ENCODE measurements at places on chromosomes 2 and 18. TPM values are rescaled to one million over a fixed set of nuclear protein-coding genes. Genes with fewer than 3 reads are reported as not detected.

The CCDC74B gene
- polyA plus RNA-seq: 4.6 TPM

The SCN9A gene
- polyA plus RNA-seq: 0.88 TPM

The FKBP7 gene
- 11.2 TPM for polyA plus RNA-seq

The POTEI gene
- 0.10 TPM for polyA plus RNA-seq

The MIB1 gene
- polyA plus RNA-seq: 4.3 TPM

The SGO2 gene
- 1.3 TPM for polyA plus RNA-seq

The PIEZO2 gene
- 1.7 TPM for polyA plus RNA-seq

The BCL11A gene
- 0.16 TPM for polyA plus RNA-seq

The TSPYL6 gene
- not detected for polyA plus RNA-seq

The DIPK1C gene
- polyA plus RNA-seq: not detected

DNA sequence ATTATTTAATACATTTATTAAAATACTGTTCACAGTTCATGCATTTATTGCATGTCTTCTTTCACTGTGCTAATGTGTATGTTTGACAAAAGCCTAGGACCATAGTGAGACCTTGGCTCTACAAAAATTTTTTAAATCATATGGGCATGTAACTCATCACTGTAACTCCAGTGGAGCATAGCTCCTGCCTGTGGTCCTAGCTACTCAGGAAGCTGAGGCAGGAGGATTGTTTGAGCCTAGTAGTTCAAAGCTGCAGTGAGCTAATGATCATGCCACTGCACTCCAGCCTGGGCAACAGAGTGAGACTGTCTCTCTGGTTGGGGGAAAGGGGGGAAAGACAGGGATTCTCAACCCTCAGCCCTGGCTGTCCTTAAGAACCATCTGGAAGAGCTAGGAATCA, 137.8 kb downstream of the PRKCE start:
- DNase-seq: no peak

GRCh38 chr18:56166914-56167313, 471.5 kb downstream of the TXNL1 start:
- no peak for DNase-seq

DNA sequence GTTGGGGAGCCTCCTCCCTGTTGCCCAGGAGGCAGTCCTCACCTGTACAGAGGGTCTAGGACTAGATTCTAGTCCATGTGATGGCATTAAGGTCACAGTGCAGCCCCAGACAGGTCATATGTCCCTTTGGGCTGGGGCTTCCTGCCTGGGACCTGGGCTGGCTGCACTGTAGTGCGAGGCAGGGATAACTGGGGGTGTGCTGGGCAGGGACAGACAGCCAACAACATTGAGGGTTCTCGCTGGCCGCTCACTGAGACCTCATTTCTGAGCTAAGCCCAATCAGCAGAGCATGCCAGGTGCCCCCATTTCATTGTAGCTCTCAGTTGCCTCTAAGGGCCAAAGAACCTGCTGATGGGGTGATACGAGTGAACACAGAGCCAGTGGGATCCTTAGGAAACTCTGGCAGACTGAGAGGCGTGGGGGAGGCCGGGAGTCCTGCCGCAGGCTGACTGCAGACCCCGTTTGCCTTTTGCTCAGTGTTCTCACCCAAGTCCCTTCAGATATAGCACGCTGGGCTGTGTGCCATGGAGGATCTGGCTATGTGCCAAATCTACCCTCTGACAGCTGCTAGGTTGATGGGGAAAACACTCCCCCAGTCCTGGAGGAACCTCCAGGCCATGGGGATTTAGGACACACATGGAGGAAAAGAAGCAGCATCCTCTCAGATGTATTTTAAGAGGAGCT, 51.9 kb downstream of the DYSF start:
- peak; percentile 63 for DNase-seq

GRCh38 chr2:57842531-57842930, 204.1 kb upstream of the VRK2 start:
- no peak for DNase-seq

- no peak for DNase-seq
Measured at GRCh38 chr18:52822160-52822559, 482.2 kb downstream of the DCC start.

- DNase-seq: no peak
Measured at GRCh38 chr2:160719116-160719515, 225.5 kb upstream of the RBMS1 start.

DNA sequence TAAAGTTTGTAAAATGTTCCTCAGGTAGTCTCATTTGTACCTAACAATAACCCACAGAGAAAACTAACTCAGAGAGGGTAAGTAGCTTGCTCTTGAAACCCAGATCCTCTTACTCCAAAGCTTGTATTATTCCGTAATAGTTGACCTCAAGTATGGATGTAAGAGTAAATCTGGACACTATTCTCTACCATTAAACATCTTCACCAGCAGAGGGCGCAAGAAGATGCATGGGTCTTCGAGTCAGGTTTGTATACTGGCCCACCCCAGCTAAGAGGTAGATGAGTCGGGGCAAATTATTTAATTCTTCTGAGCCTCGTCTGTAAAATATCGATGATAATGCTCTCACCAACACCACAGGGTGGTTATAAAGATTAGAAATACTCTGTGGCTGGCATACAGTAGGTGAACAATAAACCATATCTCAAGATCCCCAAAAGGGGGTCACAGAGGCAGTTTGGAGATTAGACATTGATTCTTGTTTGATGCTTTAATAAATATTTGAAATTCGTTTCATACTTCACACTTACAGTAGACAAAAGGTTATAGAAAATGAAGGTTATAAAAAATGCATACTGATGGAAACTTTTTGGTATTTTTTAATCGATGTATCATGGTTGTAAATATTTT, 3.5 kb upstream of the CABLES1 start:
- peak; percentile 81 for DNase-seq

DNA sequence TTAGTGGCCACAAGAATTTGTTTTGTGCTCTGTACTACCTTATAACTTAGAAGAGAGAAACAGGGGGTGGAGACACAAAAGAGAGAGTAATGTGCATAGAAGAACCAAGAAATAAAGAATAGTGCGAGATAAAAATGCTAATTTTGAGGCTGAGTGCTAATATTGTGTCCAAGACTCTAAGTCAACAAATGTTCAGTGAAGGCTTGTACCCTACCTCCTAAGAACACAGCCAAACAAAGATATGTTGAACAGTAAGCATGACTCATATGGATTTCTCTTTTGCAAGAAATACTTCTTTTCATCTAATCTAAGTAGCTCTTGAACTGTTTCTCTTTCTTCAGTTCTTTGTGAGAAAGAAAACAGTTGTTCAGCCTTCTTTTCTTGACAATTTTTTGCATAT, 45.2 kb downstream of the GAREM1 start:
- DNase-seq: peak; percentile 3

DNA sequence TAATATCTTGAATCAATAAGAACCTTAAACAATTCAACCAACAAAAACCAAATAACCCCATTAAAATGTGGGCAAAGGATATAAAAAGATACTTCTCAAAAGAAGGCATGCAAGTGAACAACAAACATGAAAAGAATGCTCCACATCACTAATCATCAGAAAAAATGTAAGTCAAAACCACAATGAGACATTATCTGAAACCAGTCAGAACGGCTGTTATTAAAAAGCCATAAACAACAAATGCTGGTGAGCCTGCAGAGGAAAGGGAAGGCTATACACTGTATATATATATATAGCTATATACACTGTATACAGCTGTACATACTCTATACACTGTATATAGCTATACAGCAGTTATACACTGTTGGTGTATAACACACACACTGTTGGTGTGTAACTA, 47.8 kb upstream of the GALNT13 start:
- DNase-seq: no peak

DNA sequence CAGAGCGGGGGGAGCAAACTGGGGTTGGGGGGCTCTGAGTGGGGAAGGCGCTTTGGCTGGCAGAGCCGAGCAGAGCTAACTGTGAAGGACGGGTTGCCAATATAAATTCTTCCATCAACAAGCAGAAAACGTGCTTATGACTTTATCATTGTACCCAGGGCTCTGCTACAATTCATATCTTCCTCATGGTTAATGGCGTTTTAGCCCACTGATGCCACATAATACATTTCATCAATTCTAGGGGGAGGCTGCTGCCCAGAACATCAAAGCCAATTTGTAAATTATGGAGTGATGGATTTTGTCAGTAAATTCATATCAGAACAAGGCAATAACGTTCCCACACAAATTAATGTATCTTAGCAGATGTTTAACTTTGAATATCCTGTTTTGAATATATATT, 175.5 kb upstream of the RAB12 start:
- no peak for DNase-seq

GRCh38 chr2:236552212-236552542, 17.4 kb upstream of the ACKR3 start:
- DNase-seq: no peak

GRCh38 chr2:33207151-33207740, 260.5 kb downstream of the LTBP1 start:
- DNase-seq: no peak

DNA sequence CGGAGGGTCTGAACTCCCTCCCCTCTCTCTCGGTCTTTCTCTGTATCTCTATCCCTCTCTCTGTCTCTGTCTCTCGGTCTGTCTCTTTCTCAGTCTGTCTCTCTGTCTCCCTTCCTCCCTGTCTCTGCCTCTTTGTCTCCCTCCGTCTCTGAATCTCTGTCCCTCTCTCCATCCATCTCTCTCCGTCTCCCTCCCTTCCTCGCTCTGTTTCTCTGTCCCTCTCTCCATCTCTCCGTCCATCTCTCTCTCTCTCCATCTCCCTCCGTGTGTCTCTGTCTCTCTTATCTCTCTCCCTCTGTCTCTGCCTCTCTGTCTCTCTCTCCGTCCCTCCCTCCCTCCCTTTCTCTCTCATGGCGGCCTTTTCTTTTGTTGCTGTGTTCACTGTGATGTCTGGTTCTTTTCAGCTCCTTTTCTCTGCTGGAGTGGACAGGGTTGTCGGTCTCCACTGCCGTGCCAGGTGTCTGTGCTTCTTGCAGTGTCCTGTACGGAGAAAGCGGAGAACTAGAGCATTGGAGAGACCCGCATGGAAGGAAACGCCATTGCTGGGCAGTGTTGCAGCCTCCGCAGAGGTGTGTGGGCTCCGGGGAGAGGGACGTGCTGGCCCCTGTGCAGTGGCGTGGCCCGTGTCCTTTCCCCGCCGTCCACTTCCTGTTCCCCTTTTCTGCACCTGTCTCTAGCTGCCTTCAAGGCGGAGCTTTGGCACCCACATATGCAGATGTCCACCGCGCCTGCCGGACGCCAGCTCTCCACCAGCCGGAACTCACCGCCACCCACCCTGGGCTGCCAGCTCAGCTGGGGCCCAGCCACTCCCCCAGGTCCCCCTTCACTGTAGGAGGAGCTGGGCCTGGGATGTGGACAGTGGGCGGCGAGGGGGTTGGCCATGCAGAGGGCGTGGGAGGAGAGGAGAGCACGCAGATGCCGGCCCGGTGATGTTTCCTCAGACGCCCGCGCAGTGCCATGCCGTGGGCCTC, 113.1 kb downstream of the NFATC1 start:
- DNase-seq: no peak

GRCh38 chr2:205726506-205726905, 44.2 kb downstream of the NRP2 start:
- no peak for DNase-seq

GRCh38 chr18:25725501-25725900, 364.9 kb downstream of the SS18 start:
- DNase-seq: no peak

DNA sequence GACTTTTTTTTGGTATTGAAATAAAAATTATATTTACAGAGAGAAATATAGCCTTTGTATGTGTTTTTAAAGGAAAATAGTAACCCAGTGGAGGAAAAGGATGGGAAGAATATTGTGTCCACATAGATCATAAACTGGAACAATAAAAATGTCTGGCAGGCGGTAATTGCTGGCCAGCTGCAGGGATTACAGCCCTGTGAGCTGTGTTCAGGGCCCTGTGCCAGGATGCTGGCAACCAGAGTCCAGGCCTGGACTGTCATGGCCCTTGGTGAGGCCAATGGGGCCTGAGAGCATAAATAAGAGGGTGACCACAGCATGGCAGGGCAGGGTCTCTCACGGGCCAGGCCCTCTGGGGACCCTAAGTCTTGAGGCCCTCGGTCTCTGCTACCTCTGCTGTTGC, 171.2 kb downstream of the ACOXL start:
- DNase-seq: no peak

DNA sequence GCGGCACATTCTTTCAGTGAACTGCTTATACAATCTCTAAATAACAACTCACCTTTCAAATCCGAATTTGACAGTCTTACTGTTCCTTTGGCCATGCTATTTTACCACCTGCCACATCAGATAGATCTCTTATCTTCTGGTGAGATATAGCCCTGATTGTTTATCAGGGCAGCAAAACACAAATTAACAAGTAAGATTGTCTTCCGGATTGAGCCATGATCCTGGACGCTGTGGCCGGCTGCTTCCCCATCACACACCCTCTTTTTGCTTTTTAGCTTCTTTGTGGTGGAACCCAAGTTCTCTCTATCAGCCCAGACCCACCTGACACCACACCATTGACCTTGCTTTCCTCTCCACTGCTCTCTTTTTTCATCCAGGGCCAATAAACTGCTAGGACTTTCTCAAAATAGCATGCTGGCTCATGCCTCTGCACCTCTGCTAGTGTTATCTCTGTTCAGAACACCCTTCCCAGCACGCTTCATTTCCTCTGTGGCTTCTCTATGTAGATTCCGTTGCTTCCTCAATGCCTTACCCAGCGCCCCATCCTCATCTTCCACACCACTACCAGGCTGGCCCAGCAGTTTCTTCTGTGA, 111.8 kb upstream of the CNTNAP5 start:
- no peak for DNase-seq

DNA sequence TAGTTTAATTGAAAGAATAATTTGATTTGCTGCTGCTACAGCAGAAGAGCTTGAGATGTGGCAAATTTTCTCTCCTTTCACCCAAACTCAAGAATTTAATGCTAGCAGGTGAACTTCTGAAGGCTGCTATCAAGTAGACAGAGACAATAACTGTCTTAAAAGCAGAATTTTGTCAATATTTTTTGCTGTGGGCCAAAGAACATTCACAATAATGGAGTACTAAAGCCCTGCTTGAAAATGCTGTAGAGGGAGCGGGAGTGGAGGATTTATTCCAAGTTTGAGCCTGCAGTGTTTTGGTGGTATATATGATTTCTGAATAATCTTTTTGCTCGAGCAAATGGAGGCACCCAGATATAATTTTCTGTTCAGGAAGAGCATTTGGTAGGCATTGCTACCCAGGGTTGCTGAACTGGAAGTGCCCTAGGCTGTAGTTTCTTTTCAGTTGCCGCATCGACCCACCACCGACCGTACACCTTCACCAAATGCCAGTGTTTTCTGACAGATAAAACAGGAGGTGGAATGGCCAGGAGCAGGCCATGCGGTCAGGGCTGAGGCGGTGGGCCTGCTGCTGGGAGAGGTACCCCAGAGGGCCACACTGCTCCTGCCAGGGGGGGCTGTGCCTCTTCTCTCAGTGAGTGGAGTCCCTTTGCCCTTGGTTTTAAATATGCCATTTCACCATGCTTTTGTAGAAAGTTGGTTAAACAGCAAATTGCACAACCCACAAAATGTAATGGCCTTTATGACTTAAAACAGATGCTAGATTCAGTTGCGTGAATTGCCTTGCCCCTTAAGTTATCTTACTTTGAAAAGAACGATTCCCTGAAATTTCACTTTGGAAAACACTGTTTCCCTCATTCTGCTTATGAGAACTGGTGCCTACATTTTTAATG, 36.4 kb downstream of the TSHZ1 start:
- no peak for DNase-seq

Data from endothelial cell of umbilical vein (primary cell).